ENCODE measurements at places on chromosomes 11 and 22.
A peak's percentile ranks its signal among the peaks of the same experiment; 100 is the strongest.

DNA sequence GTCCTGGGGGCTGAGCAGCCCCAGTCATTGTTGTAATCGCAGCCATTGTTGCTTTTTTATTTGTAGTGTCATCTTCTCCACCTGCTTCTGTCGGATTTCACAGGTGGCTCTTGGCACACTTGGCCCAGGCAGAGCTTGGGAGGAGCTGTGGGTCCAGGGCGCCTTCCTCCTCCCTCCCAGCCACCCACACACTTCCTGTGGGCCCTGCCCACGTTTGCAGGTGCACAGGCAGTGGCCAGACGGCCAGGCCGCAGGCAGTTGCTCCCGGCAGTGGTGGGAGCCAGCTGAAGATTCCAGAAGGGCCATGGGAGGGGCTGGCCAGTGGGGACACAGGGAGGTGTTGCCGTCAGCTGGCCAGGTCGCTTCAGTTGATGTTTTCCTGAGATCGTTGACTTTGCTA, 1191.9 kb downstream of the BRD1 start:
- DNase-seq, result no peak

GRCh38 chr11:104918113-104918824, 20.0 kb upstream of the CASP12 start:
- peak; percentile 31 for DNase-seq

DNA sequence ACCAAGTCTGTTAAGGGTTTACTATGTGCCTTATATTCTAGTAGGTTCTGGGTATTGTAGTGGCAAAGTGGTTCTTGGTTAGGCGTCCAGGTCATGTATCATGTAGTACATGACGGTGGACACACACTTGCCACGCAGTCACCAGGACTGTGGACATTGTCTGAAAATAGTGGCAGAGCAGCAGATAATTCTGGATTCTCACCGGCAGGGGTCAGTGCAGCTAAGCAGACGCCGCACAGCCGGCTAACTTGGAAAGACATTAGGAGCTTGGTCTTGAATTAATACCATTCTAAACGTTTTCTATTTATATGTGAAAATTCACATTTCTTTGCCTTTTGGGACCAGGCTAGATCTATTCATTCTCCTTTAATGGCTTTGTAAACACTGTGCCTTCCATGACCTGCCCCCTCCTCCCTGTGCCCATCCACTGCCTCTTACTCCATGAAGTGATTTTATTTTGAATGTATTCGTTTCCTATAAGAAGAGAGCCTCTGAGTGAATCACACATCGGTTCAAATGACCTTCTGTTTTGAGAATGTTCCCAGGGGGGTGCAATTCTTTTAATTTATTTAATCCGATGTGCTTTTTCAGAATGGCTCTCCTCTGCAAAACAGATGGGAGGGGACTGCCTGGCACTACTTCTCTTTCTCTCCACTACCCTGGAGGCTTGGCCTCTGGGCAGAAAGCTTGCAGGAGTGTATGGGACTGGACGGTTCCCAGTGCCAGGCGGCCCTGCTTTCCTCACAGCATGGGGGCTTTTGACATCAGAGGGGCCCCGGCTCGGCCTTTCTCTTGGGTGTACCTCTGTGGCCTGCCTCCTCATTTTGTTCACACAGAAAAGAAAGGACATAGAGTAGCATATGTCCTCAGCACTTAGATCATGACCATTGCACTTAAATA, 378.0 kb downstream of the NTM start:
- peak; percentile 39 for DNase-seq

DNA sequence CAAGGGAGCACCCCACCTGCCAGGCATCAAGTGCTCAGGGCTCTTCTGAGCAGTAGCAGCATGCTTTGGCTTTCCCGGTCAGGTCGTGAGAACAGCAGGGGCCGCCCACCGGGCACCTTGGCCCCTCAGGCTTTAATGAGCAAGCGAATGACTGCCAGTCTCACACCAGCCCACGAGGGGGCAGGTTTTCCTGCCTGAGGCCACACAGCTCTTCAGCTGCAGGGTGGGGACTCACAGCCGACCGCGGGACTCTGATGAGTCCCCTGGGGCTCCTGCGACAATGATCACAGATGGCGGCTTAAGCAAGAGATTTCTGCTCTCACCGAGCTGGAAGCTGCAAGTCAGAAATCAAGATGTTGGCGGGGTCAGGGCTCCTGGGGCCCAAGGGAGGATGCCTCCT, 14.3 kb upstream of the FGF19 start:
- DNase-seq, result peak; percentile 22

GRCh38 chr11:119668676-119669075, 60.3 kb downstream of the NECTIN1 start:
- DNase-seq, result no peak

DNA sequence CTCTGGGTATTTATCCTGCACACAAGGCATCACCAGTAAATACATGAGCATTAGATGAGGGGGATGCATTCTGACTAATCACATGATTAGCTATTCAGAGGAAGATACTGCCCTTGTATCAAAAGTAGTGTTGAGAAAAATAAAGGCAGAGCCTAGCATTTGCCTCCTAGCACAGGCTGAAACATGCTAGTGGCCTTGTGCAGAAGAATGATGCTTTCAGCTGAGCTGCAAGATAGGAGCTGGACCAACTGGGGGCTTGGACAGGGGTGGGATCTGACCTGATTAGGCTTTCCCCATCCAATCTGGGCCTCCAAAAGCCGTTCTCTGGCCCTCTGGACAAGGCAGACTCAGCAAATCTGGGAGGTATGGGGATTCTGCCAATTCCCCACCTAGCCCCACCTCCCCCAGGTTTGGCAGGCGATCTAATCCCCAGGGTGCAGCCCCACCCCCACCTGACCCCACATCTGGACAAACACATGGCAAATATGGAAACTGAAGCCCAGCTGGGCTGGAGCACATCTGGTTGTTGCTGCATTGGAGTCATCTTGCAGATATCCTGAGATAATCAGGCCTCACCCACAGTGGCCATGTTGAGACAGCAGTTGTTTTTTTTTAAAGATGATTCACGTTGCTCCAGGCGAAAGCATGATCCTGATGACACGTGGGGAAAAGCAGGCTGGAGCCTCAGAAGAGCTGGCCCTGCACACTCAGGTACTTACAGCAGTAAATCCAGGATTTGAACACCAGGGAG, 4.4 kb upstream of the MISFA start:
- DNase-seq, result no peak

DNA sequence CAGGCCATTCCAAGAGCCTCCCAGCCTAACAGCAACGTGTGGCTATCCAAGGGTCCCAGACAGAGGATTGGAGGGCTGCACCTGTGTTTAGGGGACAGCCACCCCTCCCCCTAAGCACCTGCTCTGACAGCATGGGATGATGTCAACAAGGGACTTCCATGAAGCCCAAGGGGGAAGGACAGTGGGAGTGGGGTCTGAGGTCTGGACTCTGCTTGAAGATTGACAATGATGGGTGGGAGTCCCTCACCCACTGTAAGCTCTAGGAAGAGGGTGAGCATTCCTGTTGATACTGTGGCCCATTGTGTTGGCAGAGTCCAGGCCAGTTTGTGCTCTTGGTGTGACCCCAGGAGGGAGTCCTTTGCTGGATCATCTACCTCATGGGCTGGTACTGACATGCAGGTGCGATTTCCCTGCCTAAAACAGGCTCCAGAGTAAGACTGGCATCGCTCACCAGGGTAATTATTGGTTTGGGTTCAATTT, 46.9 kb upstream of the TUB start:
- no peak for DNase-seq

DNA sequence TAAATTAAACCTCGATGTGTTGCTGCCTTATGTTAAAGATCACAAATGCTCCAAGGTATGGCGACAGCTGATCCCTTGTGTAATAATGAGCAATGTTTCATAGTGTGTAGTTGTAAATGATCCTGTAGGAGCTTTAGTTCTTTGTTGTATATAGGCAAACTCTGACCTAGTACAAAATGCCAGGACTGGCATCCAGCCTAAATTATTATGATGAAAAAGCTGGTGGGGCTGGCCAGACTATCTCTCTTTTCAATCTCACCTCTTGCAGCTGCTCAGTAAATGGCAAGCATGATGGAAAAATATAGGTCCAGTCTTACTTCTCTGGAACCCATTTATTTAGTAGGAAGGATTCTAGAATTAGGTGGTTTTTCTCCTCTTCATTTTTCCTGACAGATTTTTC, 345.1 kb upstream of the C11orf87 start:
- DNase-seq, result no peak

GRCh38 chr11:19832086-19832750, 119.6 kb downstream of the NAV2 start:
- DNase-seq, result no peak

DNA sequence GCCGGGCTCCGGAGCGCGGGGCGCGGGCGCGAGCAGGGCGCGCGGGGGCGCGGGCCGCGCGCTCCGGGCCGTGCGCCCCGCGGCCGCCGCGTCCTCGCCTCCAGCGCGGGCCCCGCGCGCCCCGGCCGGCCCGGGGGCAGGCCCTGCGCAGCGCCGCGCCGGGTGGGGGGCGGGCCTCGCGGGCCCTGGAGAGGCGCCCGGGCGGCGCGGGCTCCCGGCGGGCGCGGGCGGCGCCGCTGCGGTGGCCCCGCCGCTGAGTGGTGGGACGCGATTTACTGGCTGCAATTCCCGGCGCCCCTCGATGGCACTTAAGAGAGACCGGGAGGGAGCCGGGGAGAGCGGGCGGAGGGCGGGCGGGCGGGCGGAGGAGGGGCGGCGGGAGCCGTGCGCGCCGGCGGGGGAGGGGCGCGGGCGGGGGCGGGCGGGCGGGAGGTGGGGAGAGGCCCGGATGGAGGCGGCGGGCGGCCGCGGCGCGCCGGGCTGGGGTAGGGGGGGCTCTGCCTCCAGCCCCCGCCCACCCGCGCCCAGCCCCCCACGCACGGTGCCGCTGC, 73.2 kb upstream of the TCF20 start:
- no peak for DNase-seq

- DNase-seq, result no peak
These were observed 845.0 kb downstream of the TBC1D22A start for GRCh38 chr22:47607486-47607885.

DNA sequence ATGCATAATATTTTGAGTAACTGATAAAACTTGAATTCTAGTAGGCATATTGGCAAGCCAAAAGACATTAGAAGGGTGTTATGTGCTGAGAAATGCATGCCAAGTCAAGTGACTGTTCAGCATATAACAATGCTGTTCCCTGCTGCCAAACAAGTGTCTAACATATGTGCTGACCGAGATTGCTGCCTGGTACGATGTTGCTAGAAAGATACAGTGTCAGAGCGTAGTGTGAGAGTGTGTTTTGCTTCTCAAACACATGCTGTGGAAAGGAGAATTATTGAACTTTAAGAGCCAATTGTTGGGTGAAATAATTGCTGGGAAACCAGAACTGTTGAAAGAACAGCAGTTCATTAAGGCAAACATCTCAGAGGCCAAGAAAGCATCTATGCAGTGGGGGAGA, 71.3 kb upstream of the GRIA4 start:
- no peak for DNase-seq

- DNase-seq, result peak; percentile 98
These were observed at the start of the genes ACO2 and PHF5A for GRCh38 chr22:41468381-41469217. TSS of gene ACO2 (plus strand) at chr22:41469117. CDS start at chr22:41469147, 30 bp downstream. TSS of gene PHF5A (minus strand) at chr22:41468692. CDS start at chr22:41468653, 39 bp downstream.

GRCh38 chr11:96014217-96014616, 90.3 kb upstream of the MTMR2 start:
- DNase-seq, result peak; percentile 85

DNA sequence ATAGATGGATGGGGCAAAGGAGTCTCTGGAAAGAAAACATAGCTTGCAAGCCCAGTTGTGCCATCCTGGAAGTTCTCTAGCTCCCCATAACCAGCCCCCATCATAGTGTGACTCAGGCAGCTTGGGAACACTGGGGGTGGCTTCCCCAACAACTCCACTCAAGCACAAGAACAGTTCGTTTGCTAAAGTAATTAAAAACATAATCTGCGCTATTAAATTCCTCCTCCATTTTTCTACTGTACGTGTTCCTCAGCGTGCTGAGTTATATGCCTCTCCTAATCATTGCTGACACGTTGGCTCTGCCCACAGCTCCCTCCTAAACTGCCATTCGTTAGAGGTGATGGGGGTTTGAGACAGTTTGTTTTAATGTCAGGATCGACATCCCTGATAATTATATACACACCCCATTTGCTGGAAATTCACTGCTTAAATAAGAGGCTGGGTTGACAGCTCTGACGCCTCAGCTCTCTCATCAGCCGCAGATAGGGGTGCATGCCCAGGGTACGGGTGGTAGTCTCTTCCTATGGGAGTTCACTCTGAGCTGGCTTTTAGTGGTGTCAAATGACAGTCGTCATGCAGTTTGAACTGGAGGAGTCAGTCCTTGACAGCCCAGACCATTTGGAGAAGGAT, 59.5 kb upstream of the SEZ6L start:
- no peak for DNase-seq

GRCh38 chr11:132804258-132804657, 728.0 kb downstream of the OPCML start:
- no peak for DNase-seq

- peak; percentile 29 for DNase-seq
These were observed 2.5 kb upstream of the RCN1 start for GRCh38 chr11:32088117-32088941.

GRCh38 chr11:3232956-3233355, 739 bp upstream of the MRGPRE start:
- DNase-seq, result no peak

DNA sequence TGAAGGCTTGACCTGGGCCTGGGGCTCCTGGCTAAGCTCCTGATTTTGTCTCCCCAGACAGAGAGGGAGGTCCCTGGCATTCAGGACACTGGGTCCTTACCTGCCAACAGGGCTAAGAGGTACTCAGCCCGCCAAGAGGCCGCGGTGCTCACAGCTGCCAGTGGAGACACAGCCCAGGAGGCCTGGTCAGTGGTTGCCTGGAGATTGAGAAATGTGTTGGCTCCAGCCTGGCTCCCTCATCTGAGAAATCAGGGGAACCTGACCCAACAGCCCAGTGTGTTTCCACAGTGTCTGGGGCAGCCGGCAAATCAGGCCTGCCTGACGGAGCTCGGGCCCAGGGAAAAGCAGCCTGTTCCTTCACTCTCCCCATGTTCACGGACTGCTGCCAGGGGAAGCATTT, 79.4 kb upstream of the NAV2 start:
- no peak for DNase-seq

- no peak for DNase-seq
These were observed 35.1 kb downstream of the CAPN1 start for GRCh38 chr11:65216830-65217229.

DNA sequence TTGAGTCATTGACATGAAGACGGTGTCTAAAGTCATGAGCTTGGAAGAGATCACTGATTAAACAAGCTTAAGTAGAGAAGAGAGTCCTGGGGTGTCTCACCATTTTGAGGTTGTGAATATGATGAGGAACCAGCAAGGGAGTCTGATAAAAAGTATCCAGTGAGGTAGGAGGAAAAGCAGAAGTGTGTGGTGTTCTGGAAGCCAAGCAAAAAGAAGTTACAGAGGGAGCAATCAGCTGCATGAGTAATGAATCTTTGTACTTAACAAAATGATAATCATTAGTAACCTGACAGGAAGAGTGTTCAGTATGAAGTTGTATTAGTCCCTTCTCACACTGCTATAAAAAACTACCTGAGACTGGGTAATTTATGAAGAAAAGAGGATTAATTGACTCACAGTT, 131.3 kb downstream of the C11orf87 start:
- DNase-seq, result no peak

DNA sequence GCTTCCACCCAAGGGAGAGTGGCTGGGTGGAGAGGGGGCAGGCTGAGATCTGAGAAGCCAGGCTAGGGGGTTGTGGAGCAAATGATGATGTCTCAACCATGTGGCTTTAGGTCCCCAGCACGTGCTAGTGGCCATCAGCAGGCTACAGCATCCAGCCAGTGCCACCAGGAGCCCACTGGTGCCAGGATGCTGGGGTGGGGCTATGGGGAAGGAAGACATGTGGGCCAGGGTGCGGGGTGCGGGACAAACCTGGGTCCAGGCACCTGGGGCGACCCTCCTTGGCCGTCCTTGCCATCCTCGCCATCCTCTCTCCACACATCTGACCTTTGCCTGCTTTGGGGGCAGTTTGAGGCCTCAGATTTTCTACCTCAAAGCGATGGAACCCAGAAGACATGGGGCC, 104.3 kb downstream of the KCNQ1 start:
- no peak for DNase-seq
